Progenitor cell of endocrine pancreas (in vitro differentiated cells): ENCODE measurements at places on chromosomes 2 and 18. TPM values are rescaled to one million over a fixed set of nuclear protein-coding genes. Genes with fewer than 3 reads are reported as not detected.

The TMEM182 gene
- 6.4 and 8.1 TPM in 2 replicates for total RNA-seq

The ZNF396 gene
- 4.5 and 5.9 TPM in 2 replicates for total RNA-seq

The MDH1B gene
- total RNA-seq: 2.8 and 3.0 TPM in 2 replicates

The PIEZO2 gene
- total RNA-seq: 1.7 TPM in 2 replicates

The AGXT gene
- 1.0 and 1.2 TPM in 2 replicates for total RNA-seq

The GKN1 gene
- total RNA-seq: not detected in 2 replicates

The CELF4 gene
- total RNA-seq: 4.6 and 5.5 TPM in 2 replicates

The RALBP1 gene
- 40.8 and 42.2 TPM in 2 replicates for total RNA-seq

The ACVR1C gene
- 2.4 TPM in 2 replicates for total RNA-seq

The ZNF2 gene
- 5.7 and 6.5 TPM in 2 replicates for total RNA-seq

The ADD2 gene
- 1.1 and 1.3 TPM in 2 replicates for total RNA-seq

The TRIB2 gene
- 56.6 and 57.8 TPM in 2 replicates for total RNA-seq
